GM12864 (cell line): ENCODE measurements at places on chromosomes 1 and 21.

DNA sequence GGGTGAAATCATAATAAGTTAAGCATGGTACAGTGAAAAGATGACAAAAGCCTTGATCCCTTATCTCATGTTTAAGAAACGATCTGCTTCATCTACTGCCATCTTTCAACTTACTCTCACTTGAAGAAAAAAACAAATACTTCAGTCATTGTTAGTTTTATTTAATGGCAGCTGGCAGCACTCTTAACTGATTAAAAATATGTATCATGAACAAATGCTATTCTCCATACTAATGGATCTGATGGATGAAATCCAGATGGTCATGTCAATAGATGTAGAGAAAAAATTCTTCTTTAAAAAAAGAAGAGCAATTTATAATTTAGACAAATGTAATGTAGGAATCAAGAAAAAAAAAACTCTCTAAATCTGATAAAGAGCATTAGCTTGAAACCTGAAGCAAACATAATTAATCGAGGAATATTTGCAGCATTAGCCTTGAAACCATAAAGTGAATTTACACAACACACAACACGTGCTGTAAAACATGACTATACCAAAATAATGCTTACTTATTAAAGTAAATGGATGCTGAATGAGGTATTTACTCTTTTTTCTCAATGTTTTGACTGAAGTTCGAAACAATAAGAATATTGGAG lies 579.0 kb upstream of the ADAMTS5 start:
- DNase-seq, result no peak

GRCh38 chr1:209628618-209629299 lies 23.5 kb downstream of the LAMB3 start:
- no peak for DNase-seq

DNA sequence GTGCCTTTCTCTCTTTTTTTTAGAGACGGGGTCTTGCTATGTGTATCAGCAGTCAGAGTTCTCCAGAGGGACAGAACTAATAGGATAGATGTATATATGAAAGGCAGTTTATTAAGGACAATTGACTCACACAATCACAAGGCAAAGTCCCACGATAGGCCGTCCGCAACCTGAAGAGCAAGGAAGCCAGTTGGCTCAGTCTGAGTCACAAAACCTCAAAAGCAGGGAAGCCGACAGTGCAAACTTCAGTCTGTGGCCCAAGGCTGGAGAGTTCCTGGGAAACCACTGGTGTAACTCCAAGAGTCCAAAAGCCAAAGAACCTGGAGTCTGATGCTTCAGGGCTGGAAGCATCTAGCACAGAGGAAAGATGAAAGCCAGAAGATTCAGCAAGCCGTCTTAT lies 16.3 kb upstream of the H3-3A start:
- DNase-seq, result no peak

- DNase-seq, result no peak
Measured at GRCh38 chr1:22808676-22809483, 98.2 kb downstream of the EPHB2 start.

GRCh38 chr1:158147401-158147800 lies 33.3 kb upstream of the CD1D start:
- DNase-seq, result no peak

GRCh38 chr1:89104687-89105086 lies 21.2 kb downstream of the GBP2 start:
- no peak for DNase-seq

GRCh38 chr1:85047472-85048295 lies 616 bp downstream of the MCOLN3 start:
- DNase-seq, result no peak
